Activated CD4-positive, alpha-beta T cell treated with anti-CD3 and anti-CD28 coated beads, Interleukin-10, Interleukin-2, amounts not matched to agents 100 ng/mL and 50 ng/mL, durations not matched to agents 16 hours and 8 hours (primary cell): ENCODE measurements at places on chromosomes 3 and 15.
A peak's percentile ranks its signal among the peaks of the same experiment; 100 is the strongest.

- DNase-seq = no peak
Measured at GRCh38 chr3:45171283-45171682, 25.1 kb upstream of the CDCP1 start.

DNA sequence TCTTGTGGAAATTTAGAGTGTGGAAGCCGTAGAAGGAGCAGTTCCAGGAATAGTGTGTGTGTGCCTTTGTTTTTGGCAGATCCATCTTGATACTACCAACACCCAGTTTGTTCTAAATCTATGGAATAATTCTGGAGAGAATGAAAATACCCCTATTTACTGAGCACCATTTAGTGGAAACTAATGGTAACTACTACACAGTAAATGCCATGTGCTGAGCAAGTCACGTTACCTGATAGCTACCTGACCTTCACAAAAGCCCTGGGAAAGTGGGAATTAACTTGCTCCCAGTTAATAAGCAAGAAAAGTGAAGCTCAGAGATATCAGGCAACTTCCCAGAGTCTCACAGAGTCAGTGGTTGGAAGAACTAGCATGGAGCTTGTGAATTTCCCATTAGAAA, 137.7 kb downstream of the ARPP21 start:
- no peak for DNase-seq

GRCh38 chr3:66237552-66237951, 16.8 kb downstream of the SLC25A26 start:
- no peak for DNase-seq

DNA sequence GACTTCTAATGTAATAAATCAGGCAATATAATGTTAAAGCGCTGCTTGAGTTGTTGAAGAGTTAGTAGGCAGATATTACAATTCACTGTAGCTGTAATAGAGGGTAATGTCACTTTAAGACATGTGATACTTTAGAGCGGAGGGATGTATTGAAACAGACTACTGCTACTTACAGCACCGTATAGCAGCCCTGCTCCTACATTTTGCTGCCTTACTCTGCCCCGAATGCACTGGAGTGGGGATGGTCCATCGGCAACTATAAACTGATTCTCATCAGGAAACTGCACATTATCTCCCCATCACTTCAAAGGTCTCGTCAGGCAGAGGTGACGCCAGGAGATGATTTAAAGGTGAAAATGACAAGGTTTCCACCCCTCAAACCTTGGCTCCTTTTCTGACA, 349.7 kb upstream of the SUCLG2 start:
- DNase-seq = no peak

DNA sequence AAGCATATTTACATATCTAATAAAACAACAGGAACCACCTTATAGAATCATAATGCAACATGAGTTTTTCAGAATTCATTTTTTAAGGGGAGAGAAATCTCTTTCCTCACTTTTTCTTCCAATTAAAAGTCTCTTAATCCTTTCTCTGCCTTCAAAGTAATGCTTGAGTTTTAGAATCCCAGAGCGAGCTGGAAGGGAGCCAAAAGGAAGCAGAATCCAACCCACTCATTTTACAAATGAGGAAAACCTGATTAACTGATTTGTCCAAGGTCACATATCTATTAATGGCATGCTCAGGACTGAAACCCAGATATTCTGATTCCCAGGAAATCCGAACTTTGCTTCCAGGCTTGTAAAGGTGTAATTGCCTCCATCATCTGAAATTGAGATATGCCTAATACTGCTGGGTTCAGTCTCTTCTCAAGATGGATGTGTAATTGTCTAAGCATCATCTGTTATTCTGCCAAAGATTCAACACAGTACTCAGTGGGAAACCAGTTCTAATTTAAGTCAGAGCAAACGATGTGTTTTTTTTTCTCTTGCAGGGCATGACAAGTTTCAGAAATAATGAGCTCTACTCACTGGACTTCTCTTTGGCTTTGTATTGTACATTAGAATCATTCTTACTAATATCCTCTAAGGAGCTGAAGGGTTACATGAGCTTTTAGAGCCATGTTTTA, 481.4 kb upstream of the CFAP20DC start:
- no peak for DNase-seq

- no peak for DNase-seq
Measured at GRCh38 chr3:138361561-138361971, 13.2 kb downstream of the MRAS start.

DNA sequence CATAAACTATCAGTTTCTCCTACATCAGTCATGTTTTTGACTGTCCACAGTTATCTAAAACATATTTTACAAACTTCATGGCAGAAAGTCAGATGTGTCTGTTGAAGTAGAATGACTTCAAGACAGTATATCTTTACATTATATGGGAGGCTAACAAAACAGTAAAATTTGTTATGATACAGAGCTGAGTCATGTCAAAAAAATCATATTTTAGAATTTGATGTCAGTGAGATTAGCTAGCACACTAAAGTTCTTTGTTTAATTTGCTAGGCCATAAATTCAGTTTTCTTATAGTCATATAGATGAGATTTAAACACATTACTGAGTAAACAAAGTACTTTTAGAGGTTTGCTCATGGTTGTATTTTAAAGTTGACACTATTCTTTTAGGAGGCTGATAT, 80.3 kb upstream of the IGSF10 start:
- DNase-seq = no peak

GRCh38 chr15:65862682-65863081, 6.6 kb upstream of the RAB11A start:
- DNase-seq = peak; percentile 80
